CD4-positive, alpha-beta T cell treated with Interleukin-2 at 100 ng/mL for 4 hours (primary cell): ENCODE measurements at places on chromosomes 11 and 22.

GRCh38 chr11:17036666-17037658 is 22.7 kb upstream of the PLEKHA7 start:
- DNase-seq: no peak

DNA sequence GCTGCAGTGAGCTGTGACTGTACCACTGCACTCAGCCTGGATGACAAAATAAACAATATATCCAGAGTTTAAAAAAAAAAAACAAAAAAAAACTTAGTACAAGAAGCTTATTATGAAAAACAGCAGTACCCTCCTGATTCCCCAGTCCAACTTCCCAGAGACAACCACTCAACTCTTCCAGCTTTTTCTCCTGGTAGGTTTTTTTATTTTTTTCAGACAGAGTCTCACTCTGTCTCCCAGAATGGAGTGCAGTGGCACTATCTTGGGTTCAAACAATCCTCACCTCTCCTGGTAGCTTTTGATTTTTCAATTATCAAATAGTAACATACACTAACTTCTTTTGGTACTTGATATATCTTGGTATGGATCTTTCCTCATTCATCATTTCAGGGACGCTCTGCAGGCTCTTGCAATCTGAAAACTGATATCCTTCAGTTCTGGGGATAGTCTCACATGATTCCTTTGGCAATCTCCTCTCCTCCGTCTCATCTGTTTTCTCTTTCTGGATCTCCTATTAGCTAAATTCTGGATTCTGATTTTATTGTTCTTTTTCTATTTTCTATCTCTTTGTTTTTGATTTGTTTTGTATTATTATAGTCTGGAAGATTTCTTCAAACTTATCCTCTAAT is 44.9 kb downstream of the ALG9 start:
- no peak for DNase-seq

GRCh38 chr11:66432597-66432996 is 6.1 kb downstream of the MRPL11 start:
- DNase-seq: no peak

DNA sequence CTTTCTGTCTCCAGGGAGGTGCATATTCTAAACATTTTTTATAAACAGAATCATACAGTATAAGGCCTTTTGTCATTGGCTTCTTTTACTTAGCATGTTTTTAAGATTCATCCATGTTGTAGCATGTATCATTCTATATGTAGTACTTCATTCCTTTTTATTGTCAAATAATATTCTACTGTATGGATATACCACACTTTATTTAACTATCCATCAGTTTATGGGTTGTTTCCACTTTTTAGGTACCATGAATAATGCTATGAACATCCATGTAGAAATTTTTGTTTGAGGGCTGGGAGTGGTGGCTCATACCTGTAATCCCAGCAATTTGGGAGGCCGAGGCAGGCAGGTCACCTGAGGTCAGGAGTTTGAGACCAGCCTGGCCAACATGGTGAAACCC is 73.1 kb downstream of the PHF21A start:
- DNase-seq: no peak

GRCh38 chr11:11777897-11778296 is 63.9 kb upstream of the USP47 start:
- no peak for DNase-seq

DNA sequence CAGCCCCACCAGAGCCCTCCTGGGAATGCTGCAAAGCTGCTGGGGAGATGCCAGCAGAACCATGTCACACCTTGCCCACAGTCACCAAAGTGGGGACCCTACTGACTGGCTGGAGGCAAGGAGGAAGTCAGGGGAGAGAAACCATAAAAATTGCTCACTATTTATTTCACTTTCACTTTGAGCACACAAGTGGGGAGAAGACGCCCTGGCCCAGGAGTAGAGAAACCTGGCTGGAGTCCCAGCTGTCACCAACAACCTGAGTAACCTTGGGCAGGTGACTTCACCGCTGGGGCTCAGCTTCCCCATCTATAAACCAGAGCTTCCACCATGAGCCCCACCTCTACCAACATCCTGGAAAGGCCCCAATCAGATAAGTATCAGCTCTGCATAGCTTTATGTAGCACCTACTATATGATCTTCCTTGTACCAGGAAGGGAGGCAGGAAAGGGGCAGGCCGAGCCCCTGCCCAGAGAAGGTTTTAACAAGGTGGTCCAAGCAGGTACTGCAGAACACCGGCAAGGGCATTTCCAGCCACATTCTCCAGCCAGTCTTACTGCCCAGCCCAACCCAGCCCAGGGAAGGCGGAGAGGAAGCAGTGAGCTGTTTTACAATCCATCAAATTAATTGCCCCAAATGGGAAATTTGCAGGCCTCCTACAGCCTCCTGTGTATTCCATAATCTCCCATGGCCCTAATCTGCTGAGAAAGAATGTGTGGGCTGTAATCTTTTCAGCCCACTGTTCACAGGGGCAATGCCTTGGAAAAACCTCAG is 27.6 kb downstream of the PLEKHA7 start:
- peak; percentile 59 for DNase-seq

GRCh38 chr22:45071618-45072017 is 61.8 kb upstream of the PHF21B start:
- no peak for DNase-seq

DNA sequence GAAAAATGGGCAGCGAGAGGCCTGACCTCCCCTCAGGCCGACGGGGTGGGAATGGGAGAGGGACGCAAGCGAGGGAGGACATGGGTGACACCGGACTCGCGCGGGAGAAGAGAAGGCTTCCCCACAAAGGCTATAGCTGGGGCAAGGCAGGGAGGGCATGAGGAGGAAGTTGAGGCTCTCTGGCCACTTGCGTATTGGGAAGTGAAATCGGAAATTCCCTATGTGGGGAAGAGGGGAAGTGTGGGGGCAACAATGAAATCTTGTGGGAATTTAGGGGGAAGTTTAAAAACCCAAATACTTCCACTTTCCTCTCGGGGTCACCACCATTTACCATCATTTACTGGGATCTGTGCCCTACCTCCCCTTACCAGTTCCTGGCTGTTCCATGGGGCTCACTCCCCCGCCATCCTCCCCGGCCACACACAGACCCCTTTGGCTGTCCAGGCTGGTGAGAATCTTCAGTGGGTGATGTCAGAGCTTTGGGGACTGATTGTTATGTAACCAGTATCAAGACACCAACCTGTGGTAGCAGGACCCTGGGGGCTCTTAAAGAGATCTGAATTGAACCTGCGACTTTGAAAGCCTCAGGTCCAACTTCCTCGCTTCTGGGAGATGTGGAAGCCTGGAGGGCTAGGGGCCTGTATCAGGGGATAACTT is 951 bp upstream of the EHD1 start:
- no peak for DNase-seq

- no peak for DNase-seq
These were observed 179.2 kb upstream of the ARHGAP20 start for GRCh38 chr11:110891411-110891810.

DNA sequence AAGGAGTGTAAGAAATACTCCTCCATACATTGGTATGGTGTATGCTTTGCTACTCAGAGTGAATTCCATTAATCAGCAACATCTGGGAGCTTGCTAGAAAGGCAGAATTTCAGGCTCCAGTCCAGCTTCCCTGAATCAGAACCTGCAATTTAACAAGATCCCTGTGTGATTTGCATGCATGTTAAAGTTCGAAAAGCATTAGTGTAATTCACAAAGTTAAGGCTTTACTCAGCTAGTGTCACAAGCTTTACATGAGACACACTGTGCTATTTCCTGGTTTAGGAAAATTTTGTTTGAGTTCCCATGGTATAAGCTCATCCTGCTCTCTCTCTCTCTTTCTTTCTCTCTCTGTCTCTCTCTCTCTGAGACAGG is 37.0 kb upstream of the HEPHL1 start:
- DNase-seq: no peak

DNA sequence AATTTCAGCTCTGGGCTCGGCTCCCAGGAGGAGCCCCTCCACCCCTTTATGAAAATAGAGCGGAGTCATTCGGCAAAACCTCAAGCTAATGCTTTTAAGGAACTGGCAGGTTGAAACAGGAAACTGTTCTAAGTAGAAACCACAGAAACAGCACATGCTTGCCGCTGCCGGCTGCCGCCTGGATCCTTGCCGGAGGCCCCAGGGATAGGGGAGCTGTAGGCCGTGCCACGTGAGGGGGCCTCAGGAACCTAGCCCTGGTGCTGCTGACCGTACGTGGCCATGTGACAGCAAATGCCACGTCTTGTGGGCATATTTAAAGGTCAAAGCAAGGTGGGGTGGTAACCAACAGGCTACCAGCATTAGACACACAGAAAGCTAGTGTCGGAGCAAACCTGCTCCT is 77.9 kb upstream of the TIMP3 start:
- peak; percentile 22 for DNase-seq

DNA sequence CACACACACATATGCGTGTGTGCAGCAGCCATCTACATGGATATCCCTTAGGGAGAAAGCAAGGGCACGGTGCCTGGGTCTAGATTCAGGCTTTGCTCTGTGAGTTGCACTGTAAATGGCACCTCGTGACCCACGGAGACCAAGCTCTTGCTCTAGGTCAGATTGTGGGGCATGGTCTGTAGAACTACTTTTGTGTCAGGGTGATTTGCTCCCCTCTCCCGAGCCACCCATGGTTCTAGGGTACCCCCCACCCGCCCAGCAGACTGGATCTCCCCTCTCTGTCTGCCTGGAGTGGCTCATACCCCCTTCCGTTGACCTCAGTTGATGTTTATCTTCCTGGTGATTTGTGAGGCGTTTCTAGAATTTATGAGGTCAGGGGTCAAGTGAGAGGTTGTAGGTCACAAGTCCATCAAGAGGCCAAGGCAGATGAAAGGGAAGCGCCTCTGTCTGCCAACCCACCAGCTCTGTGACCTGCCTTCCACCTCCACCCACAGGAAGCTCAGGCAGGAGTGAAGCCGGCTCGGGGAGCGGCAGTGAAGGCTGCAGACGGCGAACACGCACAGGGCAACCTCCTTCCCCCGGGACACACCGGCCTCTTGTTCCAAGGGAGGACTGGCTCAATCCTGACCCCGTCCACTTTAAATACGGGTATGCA is 76.2 kb upstream of the TTLL12 start:
- peak; percentile 38 for DNase-seq

DNA sequence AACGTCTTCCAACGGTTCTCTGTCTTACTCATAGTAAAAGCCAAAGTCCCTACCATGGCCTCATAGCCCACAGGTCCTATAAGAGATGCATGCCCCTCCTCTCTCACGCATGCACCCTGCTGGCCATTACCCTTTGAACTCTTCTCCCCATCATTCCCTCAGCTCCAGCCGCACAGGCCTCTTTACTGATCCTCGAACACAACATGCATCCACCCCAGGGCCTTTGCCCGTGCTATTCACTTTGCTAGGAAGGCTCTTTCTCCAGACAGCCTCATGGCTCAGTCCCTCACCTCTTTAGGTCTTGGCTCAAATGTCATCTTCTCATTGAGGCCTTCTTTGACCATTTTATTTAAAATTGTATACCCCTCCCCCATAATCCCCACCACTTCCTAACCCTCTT is 7.5 kb downstream of the AP1B1 start:
- DNase-seq: no peak

DNA sequence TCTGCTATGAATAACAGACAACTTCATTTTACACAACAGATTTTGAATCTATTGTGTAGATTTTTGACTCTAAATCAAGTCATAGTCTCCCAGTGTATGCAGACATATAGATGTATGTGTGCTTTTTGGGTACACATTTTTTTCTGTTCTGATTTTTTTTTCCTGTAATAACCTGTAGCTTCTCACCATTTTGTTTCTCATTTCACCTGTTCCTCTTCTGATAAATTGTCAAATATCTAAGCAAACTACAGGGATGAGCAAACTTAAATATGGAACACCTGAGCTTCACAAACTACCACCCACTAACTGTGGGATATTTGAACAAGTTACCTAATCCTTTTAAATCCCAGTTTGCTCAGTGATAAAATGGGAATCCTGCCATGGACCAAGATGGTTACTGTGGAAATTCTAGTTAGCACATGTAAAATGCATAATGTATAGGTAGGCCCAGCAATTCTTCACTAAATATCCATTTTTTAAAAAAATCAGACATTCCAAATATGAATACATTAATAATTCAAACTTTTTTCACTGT is 15.7 kb downstream of the LGR4 start:
- DNase-seq: no peak

- no peak for DNase-seq
These were observed 33.5 kb upstream of the GAL start for GRCh38 chr11:68650801-68651200.

DNA sequence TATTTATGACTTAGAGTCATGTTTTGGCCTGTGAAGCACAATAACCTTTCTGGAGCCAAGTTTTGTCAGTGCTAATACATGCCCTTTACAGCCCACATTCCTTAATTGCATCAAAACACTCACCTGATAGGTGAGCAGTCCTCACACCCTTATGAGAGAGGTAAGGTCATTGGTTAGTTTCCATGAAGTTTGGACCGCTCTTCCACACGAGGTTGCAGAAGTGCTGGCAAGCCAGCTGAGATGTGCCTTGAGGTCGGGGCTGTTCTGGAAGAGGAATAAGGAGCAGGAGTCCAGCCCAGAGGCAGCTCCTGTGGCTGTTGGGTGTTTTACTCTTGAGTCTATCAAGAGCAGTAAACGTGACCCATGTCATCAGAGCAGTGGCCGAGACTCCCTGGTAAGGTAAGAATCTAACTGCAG is 76.3 kb downstream of the CYB5R2 start:
- DNase-seq: no peak

- DNase-seq: no peak
These were observed 3.1 kb upstream of the SLC35C1 start for GRCh38 chr11:45801723-45802315.

DNA sequence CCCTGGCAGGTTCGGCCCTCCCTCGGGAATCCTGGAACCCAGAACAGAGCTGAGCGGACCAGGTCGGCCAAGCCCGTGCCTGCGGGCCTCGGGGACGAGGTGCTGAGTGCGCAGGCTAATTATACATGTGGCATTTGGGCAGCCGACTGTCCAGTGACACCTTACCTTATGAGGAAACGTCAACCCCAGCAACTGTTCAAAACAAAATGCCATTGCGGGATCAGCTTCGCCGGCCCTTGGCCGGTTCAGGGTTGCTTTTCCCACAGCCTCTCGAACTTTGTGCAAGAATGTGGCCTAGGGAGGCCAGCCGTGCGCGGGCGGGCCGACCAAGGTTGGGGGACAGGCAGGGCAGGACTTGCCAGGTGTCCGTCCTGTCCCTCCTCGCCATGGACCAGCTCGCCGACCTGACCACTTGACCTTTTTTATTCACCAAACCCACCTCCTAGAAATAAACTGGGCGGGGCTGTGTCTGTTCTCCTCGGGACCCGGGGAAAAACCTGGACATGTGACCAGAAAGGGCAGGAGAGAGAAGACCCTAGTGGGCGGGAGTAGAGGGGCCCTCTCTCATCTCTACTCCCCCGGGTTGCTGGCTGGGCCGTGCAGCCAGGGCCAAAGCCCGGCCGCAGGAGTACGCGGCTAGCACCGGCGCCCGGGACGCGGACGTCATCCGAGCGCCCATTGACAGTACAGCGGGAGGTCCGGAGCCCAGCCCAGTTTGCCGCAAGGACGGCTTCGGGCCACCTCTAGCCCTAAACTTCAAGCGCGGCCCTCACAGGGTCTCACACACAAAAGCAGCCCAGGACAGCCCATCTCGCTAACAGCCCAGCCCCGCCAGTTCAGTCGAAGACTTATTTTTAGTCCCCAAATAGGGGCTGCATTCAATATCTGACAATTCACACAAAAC is 134.3 kb upstream of the C11orf58 start:
- no peak for DNase-seq

GRCh38 chr11:114977651-114978050 is 299.3 kb downstream of the NXPE2 start:
- DNase-seq: no peak

- no peak for DNase-seq
These were observed 49.4 kb downstream of the RRAS2 start for GRCh38 chr11:14309425-14310192.
